Activated gamma-delta T cell treated with anti-CD3 and anti-CD28 coated beads, Interleukin-2, amount 50 U/mL, for 16 hours (primary cell): ENCODE measurements at places on chromosomes 3 and 15.

DNA sequence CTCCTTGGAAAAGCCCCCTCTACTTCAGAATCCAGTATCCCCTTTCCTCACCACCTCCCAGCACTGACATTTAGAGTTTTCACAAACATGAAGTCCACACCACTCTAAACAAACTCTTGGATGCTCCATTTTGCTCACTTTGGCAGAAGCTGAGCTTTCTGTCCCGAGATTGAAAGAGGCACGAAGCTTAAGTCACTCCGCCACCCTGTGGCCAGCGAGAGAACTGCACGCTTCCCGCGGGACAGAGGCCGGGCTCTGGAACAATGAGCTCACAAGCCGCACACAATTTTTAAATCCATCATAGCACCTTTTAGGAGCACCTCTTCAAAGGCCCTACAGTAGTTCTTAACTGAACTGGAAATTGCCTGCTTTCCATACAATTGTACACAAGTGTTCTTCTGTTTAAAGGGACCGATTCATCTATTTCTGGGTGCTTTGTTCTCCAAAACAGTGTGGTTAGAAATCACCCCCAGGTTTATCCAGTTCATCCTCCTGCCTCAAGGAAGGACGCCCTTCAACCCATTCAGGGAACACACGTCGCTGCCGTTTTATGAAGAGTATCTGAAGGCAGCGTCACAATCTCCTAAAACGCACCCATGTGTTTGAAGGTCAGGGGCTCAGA is 226.1 kb downstream of the VPS13C start:
- DNase-seq = peak; percentile 52

- DNase-seq = no peak
Observed at GRCh38 chr15:98969126-98969735, 38.4 kb downstream of the PGPEP1L start.

- no peak for DNase-seq
Observed at GRCh38 chr3:127796045-127796830, 26.1 kb downstream of the MGLL start.

GRCh38 chr3:141454906-141455602 is 31.8 kb upstream of the RASA2 start:
- DNase-seq = no peak

DNA sequence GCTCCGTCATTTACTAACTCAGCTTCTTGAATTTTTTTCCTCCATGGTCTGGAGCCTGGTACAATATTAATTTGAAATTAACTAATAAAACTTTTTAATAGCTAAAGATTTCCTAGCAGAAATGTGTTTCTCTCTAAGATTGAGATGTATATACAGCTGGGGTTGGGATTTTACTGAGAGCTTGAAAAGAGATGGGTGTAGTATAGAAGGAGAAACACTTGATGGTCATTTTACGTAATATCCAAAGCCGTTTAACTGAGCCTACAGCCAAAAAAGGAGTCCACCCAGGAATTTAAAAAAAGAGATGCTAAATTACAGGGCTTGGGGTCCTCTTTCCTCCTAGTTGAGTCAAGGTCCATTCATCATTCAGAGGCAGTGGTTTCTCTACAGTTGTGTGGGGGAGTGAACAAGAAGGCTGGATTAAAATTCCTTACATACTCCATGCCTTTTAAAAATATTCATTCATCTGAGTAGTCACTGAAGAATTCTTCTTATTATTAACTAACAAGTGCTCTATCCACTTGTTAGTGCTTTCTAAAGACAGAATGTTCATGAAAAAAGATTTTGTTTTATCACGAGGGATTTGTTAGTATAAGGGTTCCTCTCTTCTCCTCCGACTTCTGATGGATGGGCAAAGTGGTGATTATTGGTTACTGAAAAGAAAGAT is 255.3 kb upstream of the IL12A start:
- DNase-seq = no peak

GRCh38 chr3:157523814-157524213 is 20.6 kb upstream of the VEPH1 start:
- no peak for DNase-seq

DNA sequence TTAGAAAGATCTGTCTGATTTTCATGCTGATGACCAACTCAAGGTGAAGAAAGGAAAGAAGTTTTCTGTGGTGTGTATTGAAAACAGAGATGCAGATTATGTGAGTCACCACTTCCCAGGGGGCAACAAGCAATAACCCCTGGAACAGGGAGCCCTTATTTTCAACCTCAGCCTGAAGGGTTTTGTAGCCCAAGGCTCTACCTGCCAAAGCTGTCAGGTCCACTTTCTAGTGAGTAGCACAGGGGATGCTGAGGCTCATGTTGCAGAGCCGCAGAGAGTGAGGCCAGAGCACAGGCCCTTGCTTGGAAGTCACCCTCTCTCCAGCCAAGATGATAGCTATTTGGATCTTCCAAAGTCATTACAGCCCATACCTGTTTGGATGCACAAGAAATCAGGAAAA is 152.2 kb upstream of the SLC24A5 start:
- no peak for DNase-seq

DNA sequence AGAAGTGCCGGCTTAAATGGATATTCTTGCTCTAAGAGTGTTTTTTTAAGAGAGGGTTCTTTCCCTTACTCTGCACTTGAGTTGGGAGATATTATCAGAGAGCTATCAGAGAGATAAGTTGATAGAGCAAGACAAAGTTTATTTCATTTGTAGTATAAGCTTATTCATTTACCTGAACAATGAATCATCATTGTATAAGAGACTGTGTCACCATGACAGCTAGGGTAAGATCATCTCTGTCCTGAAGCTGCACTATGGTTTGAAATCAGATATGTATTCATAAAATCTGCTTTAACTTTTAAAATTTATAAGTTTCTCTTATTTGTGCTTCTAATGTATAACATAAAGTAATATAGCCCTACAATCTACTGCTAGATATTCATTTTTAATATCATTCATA is 128.1 kb upstream of the ARL6 start:
- DNase-seq = no peak

GRCh38 chr3:20352546-20353179 is 166.7 kb upstream of the SGO1 start:
- no peak for DNase-seq

GRCh38 chr15:81001152-81002008 is 657 bp downstream of the TLNRD1 start:
- DNase-seq = peak; percentile 29

GRCh38 chr3:76403556-76403955 is 618.2 kb upstream of the ZNF717 start:
- no peak for DNase-seq

- DNase-seq = no peak
Observed at GRCh38 chr3:56131974-56132590, 336.2 kb downstream of the ERC2 start.

DNA sequence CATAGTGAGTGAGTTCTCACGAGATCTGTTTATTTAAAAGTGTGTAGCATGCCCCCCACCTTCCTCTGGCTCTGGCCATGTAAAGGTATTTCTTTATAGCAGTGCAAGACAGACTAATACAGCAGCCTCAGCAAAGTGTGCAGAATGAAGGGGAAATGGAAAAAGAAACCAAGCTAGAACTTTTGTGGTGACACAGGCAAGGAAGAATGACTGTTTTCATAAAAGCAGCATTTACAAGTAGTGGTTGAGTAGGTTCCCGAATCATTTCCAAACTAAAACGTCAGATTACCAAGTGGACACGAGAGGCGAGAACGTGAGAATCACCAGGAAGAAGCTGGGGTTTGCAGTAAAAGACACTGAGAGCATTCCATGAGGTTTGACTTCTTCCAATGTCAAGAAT is 100.2 kb upstream of the AKAP13 start:
- DNase-seq = no peak

GRCh38 chr3:196378146-196378841 is 40.1 kb upstream of the TM4SF19 start:
- no peak for DNase-seq

DNA sequence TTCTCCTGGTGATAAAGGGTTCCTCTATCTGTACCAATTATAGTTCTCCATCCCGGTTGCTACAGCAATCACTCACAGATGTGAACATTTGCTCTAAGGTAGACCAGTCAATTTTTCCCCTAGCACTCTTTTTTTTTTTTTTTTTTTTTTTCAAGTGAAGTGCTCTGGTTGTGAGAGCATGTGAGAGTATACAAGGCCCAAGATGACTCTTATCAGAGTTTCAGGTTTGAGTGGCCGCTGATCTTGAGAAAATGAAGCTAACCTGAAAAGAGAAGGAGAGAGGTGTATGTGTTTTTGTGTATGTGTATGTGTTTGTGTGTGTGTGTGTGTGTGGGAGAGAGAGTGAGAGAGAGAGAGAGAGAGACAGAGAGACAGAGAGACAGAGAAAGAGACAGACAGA is 44.4 kb upstream of the OTOL1 start:
- DNase-seq = no peak

DNA sequence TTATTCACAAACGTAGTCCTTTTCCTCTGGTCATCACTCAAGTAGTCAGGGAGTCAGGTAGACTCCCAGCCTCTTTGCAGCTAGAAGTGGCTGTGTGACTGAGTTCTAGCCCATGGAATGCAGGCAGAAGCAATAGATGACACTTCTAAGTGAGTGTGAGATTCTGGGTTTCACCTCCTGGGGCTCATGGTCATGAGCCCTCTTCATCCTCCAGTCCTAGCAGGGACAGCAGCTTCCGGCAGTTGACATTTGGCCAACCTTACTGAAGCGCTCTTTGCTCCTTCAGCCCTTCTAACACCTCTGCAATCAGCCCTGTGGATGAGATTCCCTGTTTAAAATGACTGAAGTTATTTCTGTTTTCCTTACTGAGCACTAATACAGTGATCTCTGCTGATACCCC is 21.8 kb downstream of the SLC12A8 start:
- DNase-seq = no peak

DNA sequence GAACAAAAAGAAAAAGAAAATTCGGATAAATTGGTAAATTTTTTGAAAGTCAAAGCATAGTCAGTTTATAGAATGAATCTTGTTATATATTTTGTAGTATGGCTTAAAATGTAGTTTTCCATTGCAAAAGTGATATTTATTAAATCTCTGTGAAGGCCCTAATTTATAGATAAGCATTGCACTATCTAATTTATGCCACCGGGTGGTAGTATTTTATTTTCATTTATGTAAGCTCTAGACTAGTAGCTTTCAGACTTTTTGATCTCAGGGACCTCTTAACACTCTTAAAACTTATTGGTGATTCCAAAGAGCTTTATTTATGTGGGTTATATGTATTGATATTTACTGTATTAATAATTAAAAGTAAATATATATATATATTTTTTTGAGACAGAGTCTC is 133.9 kb upstream of the LRRFIP2 start:
- no peak for DNase-seq

DNA sequence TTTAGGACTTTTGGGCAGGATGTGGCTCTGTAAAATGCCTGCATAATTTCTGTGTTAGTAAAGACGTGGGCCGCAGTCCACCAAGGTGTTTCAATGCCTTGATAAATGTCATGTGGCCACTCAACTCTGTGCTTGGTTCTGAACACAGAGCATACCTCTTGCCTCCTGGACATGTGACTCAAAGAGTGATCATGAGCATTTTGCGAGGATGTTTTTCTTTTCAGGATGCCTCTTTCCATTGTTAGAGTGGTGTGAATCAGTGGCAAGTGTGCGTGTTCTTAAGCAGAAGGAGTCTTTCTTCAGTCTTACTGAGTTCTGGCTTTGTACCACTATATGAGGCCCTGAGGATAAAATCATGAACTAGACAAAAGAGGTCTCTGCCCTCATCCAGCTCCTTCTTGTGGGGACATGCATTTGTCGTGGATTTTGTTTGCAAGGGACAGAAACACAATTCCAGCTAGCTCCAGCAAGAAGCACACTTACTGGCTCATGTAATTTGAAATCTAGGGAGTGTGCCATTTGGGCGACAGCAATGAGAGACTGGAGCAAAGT is 363.4 kb downstream of the LRTM1 start:
- DNase-seq = no peak

GRCh38 chr15:36254426-36254825 is 325.0 kb upstream of the CDIN1 start:
- no peak for DNase-seq

DNA sequence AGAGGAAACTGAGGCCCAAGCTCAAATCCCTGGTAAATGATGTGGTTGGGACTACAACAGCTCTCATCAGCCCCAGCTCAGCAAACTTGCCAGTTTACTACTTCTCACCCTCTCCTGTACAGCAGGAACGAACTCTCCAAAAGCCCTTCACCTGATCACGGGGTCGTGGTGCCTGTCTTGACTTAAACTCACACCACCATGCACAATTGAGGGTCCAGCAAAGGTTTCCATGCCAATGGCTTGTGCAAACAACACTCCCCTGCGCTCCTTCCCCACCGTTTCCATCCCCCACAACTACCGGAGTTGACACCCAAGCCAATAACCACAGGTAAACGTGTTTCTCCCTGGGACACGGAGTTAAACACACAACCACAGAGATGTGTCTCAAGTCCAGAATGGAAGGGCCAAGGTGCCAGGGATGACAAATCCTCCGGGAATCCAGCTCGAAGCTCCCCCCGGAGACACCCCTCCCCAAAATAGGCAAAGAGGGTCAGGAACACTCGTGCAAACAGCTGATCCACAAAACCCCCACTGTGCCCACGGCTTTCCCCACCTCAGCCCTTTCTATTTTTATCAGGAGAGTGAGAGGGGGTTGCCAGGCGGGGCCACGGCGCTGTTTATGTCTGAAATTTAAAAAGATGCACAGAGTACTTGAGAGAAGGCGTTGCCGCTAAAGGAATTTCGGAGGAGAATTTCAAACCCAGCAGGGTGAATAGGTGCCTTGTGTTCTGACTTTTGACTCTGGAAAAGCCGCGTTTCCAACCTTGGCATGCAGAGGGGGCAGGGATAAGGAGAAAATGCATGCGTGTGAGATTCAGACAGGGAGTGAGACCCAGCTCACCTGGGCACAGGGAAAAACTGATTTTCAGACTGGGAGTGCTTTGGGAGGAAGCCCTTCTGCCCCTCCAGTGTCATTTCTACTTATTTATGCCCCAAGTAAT is 10.6 kb upstream of the ACAN start:
- no peak for DNase-seq

GRCh38 chr3:15345608-15346137 is 13.3 kb upstream of the SH3BP5 start:
- DNase-seq = no peak

DNA sequence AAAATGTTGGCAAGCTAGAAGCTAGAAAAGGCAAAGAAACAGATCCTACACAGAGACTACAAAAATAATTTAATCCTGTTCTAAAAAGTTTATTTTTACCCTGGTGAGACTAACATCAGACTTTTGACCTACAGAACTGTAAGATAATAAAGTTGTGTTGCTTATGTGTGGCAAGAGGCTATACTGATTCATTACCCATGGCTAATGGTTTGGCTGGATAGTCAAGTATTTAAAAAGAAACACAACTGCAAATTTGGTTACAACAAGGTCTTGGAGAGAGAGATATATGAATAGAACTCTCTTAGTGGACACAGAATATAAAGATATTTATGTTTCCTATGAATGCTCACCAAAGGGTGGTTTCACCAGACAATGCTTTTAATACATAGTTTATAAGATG is 364.2 kb upstream of the PLSCR5 start:
- no peak for DNase-seq

DNA sequence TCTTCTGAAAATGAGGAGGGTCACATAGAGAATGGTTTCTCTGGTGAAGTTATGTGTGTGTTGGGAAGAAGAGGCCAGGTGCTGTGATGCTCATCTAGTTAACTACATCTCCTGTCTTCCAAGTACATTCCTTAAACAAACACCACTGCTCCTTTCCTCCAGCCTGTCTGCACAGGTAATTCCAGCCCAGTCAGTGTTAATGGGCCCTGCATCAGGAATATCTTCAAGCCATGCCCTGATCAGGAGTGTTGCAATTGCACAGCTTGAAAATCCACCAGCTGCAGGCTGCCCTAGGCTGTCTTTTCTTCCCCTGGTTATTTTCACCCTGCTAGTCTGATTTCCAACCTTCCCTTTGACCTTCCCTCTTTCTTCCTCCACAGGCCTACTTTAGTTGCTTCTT is 41.9 kb upstream of the LMOD3 start:
- no peak for DNase-seq

- no peak for DNase-seq
Observed at GRCh38 chr3:7461202-7461825, 600.4 kb downstream of the GRM7 start.
